ENCODE measurements at places on chromosomes 16 and 17.

DNA sequence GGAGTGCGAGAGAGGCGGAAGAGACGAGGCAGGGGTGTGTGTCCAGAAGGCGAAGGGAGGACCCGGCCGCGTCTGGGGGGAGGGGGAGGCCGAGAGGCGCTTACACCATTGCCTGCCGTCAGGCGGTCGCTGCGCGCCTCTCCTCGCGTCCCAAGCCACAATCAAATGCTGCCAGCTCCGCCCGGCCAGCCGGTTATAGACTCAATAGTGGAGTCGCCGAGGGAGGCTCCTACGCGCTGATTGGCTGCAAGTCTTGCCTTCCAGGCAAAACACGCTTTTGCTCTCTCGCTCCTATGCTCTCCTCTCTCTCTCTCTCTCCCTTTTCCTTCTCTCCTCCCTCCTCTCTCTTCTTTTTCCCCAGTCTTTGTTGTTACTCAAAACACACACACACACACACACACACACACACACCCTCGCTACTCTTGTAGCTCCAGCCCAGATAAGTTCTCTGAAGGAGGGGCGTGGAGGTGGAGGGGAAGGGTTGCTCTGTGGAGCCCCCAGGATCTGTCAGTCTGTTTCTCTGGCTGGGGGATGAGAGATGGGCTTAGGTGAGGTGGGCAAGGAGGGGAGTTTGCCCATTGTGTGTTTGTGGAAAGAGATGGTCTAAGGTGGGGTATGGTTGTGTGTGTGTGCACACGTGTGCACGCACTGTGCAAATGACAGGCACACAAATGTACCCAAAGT lies at the start of gene DLX3:
DLX3 (minus strand) TSS at position 170 of the 684 bp plus-strand sequence. CDS start 226 bp downstream, outside the sequence.
- DNase-seq: no peak

DNA sequence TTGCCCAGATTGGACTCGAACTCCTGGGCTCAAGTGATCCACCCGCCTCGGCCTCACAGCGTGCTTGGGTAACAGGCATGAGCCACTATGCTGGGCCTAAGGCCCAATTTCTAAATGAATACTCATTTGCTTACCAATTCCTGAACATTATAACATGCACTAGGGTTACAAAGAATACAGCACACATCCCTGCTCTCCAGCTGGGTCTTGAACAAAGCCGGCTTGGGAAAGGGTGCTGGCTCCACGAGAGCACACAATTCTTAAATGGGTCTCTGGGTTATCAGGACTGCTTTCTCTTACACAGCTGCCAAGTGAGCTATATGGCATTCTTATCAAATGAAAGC lies 58.3 kb downstream of the HIC1 start:
- no peak for DNase-seq

DNA sequence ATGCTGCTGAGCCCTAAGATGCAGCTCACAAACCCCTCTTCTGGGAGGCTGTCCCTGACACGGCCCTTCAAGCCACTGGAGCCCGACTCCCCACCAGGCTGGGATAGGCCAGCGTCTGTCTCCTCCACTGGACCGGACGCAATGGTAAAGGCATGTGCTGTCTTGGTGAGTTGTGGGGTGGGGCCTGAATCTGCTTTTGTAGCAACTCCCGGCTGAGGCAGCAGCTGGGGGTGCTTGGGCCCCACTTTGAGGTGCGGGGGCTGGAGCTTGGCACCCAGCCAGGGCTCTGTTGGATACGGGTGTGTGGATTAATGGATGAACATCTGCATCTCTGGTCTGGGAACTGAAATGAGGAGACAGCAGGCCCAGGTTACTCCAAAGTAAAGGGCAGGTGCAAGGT lies 3.5 kb upstream of the NLRC3 start:
- DNase-seq: no peak

GRCh38 chr17:57533684-57534305 lies 211.3 kb downstream of the CCDC182 start:
- DNase-seq: no peak

DNA sequence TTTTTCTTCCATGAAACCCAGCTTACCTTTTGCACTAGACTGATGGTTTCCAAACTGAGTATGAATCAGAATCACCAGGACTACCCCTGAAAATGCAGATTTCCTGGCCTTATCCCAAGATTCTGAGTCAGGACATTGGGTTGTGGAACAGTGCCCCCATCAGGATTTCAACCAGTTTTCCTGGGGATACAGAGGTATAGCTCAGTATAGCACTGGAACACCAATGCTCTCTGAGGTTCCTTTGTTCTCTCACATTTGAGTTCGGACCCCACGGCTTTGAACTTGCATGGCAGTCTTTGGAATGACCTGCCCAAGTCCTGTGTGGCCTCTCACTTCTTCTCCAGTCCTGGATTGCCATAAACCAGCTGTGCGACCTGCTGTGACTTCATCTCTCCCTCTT lies 12.8 kb upstream of the CCL8 start:
- DNase-seq: no peak

DNA sequence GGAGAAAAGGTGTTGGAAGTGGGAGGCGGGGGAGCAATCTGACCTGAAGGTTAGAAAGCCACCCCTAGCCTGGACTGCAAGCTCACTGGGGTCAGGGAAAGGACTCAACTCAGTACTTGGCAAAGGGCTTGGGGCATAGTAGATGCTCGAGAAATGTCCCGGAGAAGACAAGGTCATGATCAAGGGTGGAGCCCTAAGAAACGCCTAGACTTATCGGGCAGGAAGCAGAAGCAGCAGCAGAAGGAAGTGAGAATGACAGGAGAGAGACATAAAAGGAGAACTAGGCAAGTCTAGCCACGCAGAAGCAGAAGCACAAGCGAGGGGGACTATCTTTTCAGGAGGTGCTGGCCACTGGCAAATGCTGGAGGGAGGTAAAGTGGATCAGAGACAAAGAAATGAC lies 10.2 kb downstream of the COTL1 start:
- DNase-seq: peak; percentile 67
